ENCODE measurements at places on chromosomes 11 and 22. TPM values are rescaled to one million over a fixed set of nuclear protein-coding genes. Genes with fewer than 3 reads are reported as not detected.

- no peaks in the 10 kb centered on the region for H3K27me3 ChIP-seq
- peaks cover 26% of the 10 kb centered on the region for H3K36me3 ChIP-seq
- no peak for DNase-seq
These were observed 13.8 kb upstream of the POGLUT3 start for GRCh38 chr11:108511851-108512474.

DNA sequence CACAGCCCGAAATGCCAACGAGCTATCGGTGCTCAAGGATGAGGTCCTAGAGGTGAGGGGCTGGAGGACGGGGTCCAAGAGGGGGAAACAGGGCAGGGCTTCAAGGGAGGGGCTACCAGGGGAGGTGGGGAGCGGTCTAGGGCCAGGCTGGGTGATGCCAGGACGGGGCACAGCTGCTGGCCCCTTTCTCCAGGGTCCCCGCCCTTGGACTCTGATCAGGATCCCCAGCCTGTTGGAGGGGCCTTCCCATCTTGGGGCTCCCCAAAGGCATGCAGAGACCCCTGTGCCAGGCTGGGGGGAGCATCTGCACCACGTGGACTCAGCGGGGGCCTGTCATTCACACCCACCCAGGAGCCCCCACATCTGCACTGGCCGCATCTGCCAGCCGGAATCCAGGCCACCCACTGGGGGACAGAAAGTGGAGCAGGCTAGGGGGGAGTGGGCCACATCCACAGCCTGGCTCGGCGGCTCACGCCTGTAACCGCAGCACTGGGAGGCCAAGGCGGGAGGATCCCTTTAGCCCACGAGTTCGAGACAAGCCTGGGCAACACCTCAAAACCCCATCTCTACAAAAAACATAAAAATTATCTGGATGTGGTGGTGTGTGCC is 18.9 kb downstream of the EPS8L2 start:
- H3K27ac ChIP-seq: no peak overlapping the region
- peaks cover 30% of the 10 kb centered on the region for H3K36me3 ChIP-seq
- H3K4me3 ChIP-seq: no peak overlapping the region
- no peak for DNase-seq

DNA sequence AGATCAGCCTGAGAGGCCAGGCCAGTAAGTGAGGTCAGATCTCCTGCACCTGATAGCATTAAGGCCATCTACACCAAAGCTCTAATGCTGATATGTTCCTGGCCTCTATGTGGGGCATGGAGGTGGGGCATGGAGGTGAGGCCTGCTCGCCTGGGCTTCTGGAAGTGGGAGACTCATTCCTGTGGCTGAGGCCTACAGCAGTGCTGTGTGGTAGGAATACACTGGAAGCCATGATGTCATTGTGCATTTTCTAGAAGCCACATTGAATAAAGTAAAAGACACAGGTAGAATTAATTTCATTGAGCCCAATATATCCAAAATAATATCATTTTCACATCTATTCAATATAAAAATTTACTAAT is 2.7 kb downstream of the PNPLA3 start:
- peaks cover 28% of the 10 kb centered on the region for H3K27me3 ChIP-seq
- H3K4me3 ChIP-seq: no peak overlapping the region
- no peak for DNase-seq
- H3K36me3 ChIP-seq: no peaks in the 10 kb centered on the region
- H3K27ac ChIP-seq: no peak overlapping the region

GRCh38 chr22:39433476-39434242 is 23.2 kb upstream of the MGAT3 start:
- H3K36me3 ChIP-seq: peaks cover 51% of the 10 kb centered on the region
- peaks cover 28% of the 10 kb centered on the region for H3K4me1 ChIP-seq

- no peaks in the 10 kb centered on the region for H3K27me3 ChIP-seq
- no peaks in the 10 kb centered on the region for H3K36me3 ChIP-seq
- DNase-seq: no peak
- H3K27ac ChIP-seq: no peak overlapping the region
These were observed 30.5 kb downstream of the TMPRSS5 start for GRCh38 chr11:113675565-113675964.

DNA sequence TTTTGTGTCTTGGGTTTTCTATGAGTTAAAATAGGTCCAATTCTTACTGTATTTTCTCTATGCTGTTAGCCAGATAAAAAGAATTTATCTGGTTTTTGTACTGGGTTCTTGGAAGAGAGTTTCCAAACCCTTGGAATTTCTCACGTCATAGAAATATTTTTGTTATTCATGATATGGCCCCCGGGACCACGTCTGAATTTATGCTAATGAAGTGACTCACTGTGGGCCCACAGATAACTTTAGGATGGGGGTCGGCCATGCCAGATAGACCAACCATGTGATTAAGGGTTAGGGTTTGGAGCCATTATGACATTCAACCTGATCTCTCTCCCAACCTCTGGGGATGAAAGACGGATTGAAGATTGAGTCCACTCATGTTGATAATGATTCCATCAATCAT is 35.6 kb upstream of the DDI1 start:
- H3K36me3 ChIP-seq: no peaks in the 10 kb centered on the region
- H3K27me3 ChIP-seq: no peaks in the 10 kb centered on the region
- no peak overlapping the region for H3K4me3 ChIP-seq
- H3K27ac ChIP-seq: no peak overlapping the region
- H3K4me1 ChIP-seq: no peaks in the 10 kb centered on the region

- no peak overlapping the region for H3K4me3 ChIP-seq
- no peaks in the 10 kb centered on the region for H3K4me1 ChIP-seq
- H3K27ac ChIP-seq: no peak overlapping the region
- H3K36me3 ChIP-seq: no peaks in the 10 kb centered on the region
- H3K27me3 ChIP-seq: no peaks in the 10 kb centered on the region
These were observed 3.5 kb upstream of the SLC22A6 start for GRCh38 chr11:62988276-62988675.

GRCh38 chr22:45157907-45158306 is 5.8 kb upstream of the NUP50 start:
- DNase-seq: no peak
- H3K27ac ChIP-seq: no peak overlapping the region
- H3K4me3 ChIP-seq: no peak overlapping the region
- peaks cover 46% of the 10 kb centered on the region for H3K4me1 ChIP-seq
- no peaks in the 10 kb centered on the region for H3K27me3 ChIP-seq

- peaks cover 52% of the 10 kb centered on the region for H3K36me3 ChIP-seq
- peak within 1 kb of the TSS; percentile 95 for H3K4me3 ChIP-seq
- peaks cover 54% of the 10 kb centered on the region for H3K4me1 ChIP-seq
- H3K27me3 ChIP-seq: no peaks in the 10 kb centered on the region
- peak within 1 kb of the TSS; percentile 93 for H3K27ac ChIP-seq
These were observed at the start of gene SIPA1 for GRCh38 chr11:65637794-65638419. SIPA1 (plus strand) TSS chr11:65638101; CDS start chr11:65640922, 2,821 bp downstream.

- no peaks in the 10 kb centered on the region for H3K36me3 ChIP-seq
- DNase-seq: no peak
- peaks cover 6% of the 10 kb centered on the region for H3K4me1 ChIP-seq
- H3K27ac ChIP-seq: no peak overlapping the region
- H3K4me3 ChIP-seq: no peak overlapping the region
These were observed 60.8 kb downstream of the SOX6 start for GRCh38 chr11:16295592-16295991.

DNA sequence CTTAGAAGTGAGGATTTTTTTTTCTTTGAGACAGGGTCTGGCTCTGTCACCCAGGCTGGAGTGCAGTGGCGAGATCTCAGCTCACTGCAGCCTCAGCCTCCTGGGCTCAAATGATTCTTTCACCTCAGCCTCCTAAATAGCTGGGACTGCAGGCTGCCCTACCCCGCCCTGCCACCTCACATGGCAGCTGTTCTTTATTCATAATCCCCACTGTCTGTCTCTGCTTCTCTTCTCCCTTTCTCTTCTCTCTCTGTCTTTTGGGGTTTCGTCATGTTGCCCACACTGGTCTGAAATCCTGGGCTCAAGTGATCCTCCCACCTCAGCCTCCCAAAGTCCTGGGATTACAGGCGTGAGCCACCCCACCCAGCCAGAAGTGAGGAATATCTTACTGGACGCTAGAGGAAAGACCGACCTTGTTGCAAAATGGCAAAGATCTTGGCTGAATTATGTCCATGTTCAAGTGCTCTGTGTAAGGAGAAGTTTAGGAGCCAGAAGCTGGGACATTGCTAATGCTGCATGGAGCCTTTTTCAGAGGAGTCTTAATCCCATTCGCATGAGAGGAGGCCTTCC is 21.9 kb downstream of the KRTAP5-5 start:
- H3K36me3 ChIP-seq: no peaks in the 10 kb centered on the region
- peaks cover 7% of the 10 kb centered on the region for H3K4me1 ChIP-seq
- H3K4me3 ChIP-seq: no peak overlapping the region
- DNase-seq: no peak

DNA sequence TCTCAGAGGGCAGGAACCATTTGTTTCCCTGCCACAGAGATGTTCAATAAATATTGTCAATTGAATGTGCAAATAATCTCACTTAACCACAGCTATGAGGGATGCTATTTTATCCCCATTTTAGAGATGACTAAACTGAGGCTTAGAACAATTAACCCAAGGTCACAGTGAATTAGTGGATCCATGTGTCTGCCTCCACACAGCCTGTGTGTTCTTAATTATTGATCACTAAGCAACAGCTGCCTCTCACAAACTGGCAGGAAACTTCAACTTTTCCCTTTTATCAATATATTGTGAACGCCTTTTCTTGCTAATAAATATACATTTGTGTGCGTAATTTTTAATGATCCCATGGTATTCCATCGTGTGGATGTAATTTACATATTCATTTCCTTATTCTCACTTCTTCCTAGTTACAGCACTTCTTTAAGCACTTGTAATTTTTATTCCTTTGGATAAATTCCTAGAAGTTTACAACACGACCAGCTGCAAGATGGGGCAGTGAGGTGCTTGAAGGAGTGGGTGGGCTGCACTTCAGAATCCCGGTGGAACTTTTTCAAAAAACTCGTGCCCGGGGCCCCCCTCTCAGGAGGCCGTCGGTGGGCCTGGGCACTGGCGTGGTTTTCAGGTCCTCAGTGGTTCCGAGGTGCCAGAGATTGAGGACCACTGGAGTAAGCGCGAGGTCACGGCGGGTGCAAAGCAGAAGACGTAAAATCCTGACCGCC is 915 bp upstream of the SREBF2 start:
- H3K27ac ChIP-seq: peak overlapping the region; percentile 95
- H3K27me3 ChIP-seq: no peaks in the 10 kb centered on the region
- peak overlapping the region; percentile 97 for H3K4me3 ChIP-seq
- peaks cover 26% of the 10 kb centered on the region for H3K4me1 ChIP-seq
- no peak for DNase-seq
- H3K36me3 ChIP-seq: peaks cover 14% of the 10 kb centered on the region

DNA sequence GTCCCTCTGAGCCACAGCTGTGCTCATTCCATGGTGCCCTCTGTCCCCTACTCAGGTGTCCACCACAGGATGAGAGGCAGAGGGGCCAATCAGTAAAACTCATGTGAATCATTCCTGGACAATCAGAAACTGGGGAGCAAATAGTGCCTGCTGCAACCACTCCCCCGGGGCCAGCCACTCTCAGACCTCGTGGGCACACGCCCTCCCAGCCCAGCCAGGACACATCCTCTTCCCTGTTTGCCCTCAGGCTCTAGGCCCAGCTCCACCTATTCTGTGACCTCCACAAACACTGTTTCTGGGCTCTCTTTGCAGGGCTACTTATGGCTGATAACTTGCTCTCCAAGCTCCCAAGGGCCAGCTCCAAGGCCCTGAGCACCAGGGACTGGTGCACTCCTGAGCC is 14.0 kb upstream of the KCTD14 start:
- no peak overlapping the region for H3K4me3 ChIP-seq
- no peak overlapping the region for H3K27ac ChIP-seq
- DNase-seq: peak; percentile 76
- no peaks in the 10 kb centered on the region for H3K36me3 ChIP-seq
- no peaks in the 10 kb centered on the region for H3K27me3 ChIP-seq
- H3K4me1 ChIP-seq: peaks cover 24% of the 10 kb centered on the region

- peak; percentile 25 for DNase-seq
- no peak overlapping the region for H3K4me3 ChIP-seq
- H3K36me3 ChIP-seq: no peaks in the 10 kb centered on the region
These were observed 11.0 kb downstream of the CHST1 start for GRCh38 chr11:45654231-45655011.

- no peaks in the 10 kb centered on the region for H3K4me1 ChIP-seq
- no peak for DNase-seq
- no peak overlapping the region for H3K27ac ChIP-seq
- H3K4me3 ChIP-seq: no peak overlapping the region
- H3K27me3 ChIP-seq: no peaks in the 10 kb centered on the region
- H3K36me3 ChIP-seq: no peaks in the 10 kb centered on the region
These were observed 147.6 kb downstream of the SPATA19 start for GRCh38 chr11:133697603-133698180.

DNA sequence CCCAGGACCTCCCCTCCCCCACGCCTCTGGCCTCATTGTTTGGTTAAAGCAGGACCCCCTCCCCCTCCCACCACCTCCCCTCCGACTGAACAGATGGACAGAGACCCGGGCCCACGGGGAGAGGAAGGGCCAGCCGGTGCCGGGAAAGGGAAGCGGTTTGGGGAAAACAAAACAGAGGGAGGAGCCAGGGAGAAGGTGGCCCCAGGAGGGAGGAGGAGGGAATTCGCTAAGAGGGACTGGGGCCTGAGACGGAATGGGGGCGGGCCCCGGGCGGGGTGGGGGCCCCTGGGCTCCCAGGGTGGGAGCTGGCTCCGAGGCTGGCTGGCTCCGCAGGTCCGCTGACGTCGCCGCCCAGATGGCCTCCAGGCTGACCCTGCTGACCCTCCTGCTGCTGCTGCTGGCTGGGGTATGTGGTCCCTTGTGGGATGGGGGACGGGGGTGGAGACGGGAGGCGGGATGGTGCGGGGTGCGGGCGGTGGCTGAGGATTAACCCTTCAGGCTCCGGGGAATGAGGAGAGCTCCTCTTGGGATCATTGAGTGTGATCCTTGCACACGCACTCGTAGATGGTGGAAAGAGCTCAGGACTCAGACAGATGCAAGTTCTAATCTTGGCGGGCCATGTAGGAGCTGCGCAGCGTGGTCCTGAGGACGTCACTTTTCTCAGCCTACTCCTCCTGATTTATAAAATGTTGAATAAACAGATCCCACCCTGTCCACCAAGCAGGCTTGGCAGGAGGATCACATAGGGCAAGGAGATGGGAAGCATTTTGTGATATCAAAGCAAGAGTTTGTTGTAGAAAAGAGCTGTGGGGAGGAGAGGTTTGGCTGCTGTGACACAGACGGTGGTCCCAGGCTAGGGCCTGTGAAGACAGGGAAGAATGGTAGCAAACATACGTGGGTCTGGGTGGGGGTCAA is 688 bp downstream of the SERPING1 start:
- peaks cover 27% of the 10 kb centered on the region for H3K4me1 ChIP-seq
- peak; percentile 83 for DNase-seq
- peak overlapping the region; percentile 66 for H3K4me3 ChIP-seq
- no peaks in the 10 kb centered on the region for H3K27me3 ChIP-seq

GRCh38 chr22:46312056-46312455 is 15.4 kb downstream of the GTSE1 start:
- no peak overlapping the region for H3K4me3 ChIP-seq
- no peaks in the 10 kb centered on the region for H3K4me1 ChIP-seq
- no peaks in the 10 kb centered on the region for H3K36me3 ChIP-seq
- no peaks in the 10 kb centered on the region for H3K27me3 ChIP-seq
- peak; percentile 36 for DNase-seq
- no peak overlapping the region for H3K27ac ChIP-seq

- no peaks in the 10 kb centered on the region for H3K4me1 ChIP-seq
- DNase-seq: no peak
- H3K27ac ChIP-seq: no peak overlapping the region
- no peaks in the 10 kb centered on the region for H3K27me3 ChIP-seq
These were observed 12.3 kb downstream of the ME3 start for GRCh38 chr11:86660088-86660487.

- no peak for DNase-seq
- no peak overlapping the region for H3K4me3 ChIP-seq
- no peaks in the 10 kb centered on the region for H3K36me3 ChIP-seq
- peaks cover 36% of the 10 kb centered on the region for H3K27me3 ChIP-seq
- H3K27ac ChIP-seq: no peak overlapping the region
These were observed 137.5 kb upstream of the HSD17B12 start for GRCh38 chr11:43542750-43543712.

The SYCE3 gene
- not detected for total RNA-seq

The SMDT1 gene
- 119 TPM for total RNA-seq

The NXPE4 gene
- total RNA-seq: not detected

The ISX gene
- not detected for total RNA-seq

The ALDH3B1 gene
- 104 TPM for total RNA-seq

The C11orf87 gene
- 0.09 TPM for total RNA-seq

The NTM gene
- total RNA-seq: 2.3 TPM

All from lower lobe of right lung (tissue), 2 donors.